ENCODE measurements at places on chromosomes 7 and 10. TPM values are rescaled to one million over a fixed set of nuclear protein-coding genes. Genes with fewer than 3 reads are reported as not detected.
A peak's percentile ranks its signal among the peaks of the same experiment; 100 is the strongest.

DNA sequence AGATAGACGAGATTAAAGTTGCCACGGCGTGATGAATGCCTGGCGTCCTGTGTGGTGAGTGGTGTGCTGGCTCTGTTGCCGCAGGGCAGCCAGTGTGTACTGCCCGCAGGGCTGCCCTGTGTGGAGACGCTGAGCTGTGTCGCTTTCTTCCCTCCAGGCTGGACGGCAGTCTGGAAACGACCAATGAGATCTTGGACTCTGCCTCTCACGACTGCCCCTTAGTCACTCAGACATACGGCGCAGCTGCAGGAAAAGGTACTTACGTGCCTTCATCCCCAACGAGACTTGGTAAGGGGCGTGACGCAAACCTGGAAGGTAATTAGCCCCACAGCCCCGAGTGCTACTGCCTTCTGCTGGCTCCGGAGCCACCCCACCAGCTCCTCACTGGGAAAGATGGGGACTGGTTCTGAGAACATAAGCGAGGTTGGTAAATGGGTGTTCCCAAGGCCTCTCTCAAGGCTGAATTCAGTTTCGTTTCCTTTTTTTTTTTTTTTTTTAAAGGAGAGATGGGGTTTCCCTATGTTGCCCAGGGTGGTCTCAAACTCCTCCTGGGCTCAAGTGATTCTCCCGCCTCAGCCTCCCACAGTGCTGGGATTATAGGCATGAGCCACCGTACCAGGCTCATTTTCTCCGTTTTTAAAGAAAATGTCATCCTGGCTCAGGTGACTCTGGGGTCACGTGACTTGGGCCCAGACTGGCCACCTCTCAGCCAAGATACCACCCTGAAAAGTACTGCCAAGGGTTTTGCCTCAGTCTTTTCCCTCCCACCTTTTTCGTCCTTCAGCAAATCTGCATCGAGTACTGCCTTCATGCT is 39.6 kb downstream of the WIPI2 start:
- peaks cover 8% of the 10 kb centered on the region for H3K4me1 ChIP-seq
- no peak for DNase-seq
- no peaks in the 10 kb centered on the region for H3K27me3 ChIP-seq
- no peak overlapping the region for H3K27ac ChIP-seq
- no peak overlapping the region for H3K4me3 ChIP-seq
- H3K36me3 ChIP-seq = no peaks in the 10 kb centered on the region

- DNase-seq = peak; percentile 49
- no peak overlapping the region for H3K4me3 ChIP-seq
- H3K4me1 ChIP-seq = peaks cover 8% of the 10 kb centered on the region
- no peaks in the 10 kb centered on the region for H3K36me3 ChIP-seq
- H3K27me3 ChIP-seq = no peaks in the 10 kb centered on the region
Measured at GRCh38 chr7:70457883-70458680, 673.9 kb upstream of the GALNT17 start.

Gene PAPOLB
- not detected for total RNA-seq

- DNase-seq = no peak
- H3K27ac ChIP-seq = no peak overlapping the region
- H3K4me3 ChIP-seq = no peak overlapping the region
- no peaks in the 10 kb centered on the region for H3K36me3 ChIP-seq
Measured at GRCh38 chr10:78552261-78552811, 516.4 kb upstream of the ZMIZ1 start.

- no peak for DNase-seq
- no peaks in the 10 kb centered on the region for H3K4me1 ChIP-seq
- no peak overlapping the region for H3K4me3 ChIP-seq
- H3K27me3 ChIP-seq = no peaks in the 10 kb centered on the region
- H3K36me3 ChIP-seq = no peaks in the 10 kb centered on the region
Measured at GRCh38 chr10:72765051-72765745, 73.3 kb downstream of the MCU start.

- no peaks in the 10 kb centered on the region for H3K27me3 ChIP-seq
- no peaks in the 10 kb centered on the region for H3K4me1 ChIP-seq
- no peak for DNase-seq
- H3K27ac ChIP-seq = no peak overlapping the region
Measured at GRCh38 chr7:108073305-108074070, 56.7 kb downstream of the LAMB4 start.

Gene MLXIPL
- total RNA-seq = 0.87 TPM

Gene ZPBP
- not detected for total RNA-seq

DNA sequence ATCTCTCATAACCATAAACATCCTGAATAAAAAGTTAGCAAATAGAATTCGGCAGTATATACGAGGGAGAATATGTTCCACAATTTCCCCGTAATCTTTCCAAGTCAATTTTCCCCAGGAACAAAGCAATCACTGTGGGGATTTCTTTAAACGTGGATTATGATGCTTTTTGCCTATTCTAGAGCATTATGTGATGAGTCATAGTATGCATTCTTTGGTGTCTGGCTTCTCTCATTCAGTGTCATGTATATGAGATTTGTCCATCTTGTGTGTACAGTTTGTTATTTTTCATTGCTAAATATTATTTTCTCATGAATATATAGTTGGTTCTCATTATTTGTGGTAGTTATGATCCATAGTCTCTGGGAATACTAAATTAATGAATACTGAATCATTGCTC is 9.9 kb upstream of the OR9A4 start:
- H3K4me1 ChIP-seq = no peaks in the 10 kb centered on the region
- no peaks in the 10 kb centered on the region for H3K36me3 ChIP-seq
- H3K4me3 ChIP-seq = no peak overlapping the region
- no peaks in the 10 kb centered on the region for H3K27me3 ChIP-seq

- H3K36me3 ChIP-seq = peaks cover 4% of the 10 kb centered on the region
- no peak for DNase-seq
- no peak overlapping the region for H3K27ac ChIP-seq
- H3K4me1 ChIP-seq = no peaks in the 10 kb centered on the region
Measured at GRCh38 chr7:74230446-74231231, 20.8 kb downstream of the LAT2 start.

GRCh38 chr7:5693529-5693928 is 87.9 kb downstream of the RNF216 start:
- H3K27ac ChIP-seq = no peak overlapping the region
- peaks cover 8% of the 10 kb centered on the region for H3K4me1 ChIP-seq
- DNase-seq = no peak
- H3K27me3 ChIP-seq = no peaks in the 10 kb centered on the region
- no peaks in the 10 kb centered on the region for H3K36me3 ChIP-seq

Gene ACADSB
- 15.0 TPM for total RNA-seq

- no peak overlapping the region for H3K4me3 ChIP-seq
- DNase-seq = no peak
- no peaks in the 10 kb centered on the region for H3K36me3 ChIP-seq
- H3K27ac ChIP-seq = no peak overlapping the region
Measured at GRCh38 chr10:60293581-60294175, 96.0 kb downstream of the ANK3 start.

Gene INMT
- total RNA-seq = 5.0 TPM

Gene TMEM229A
- 0.06 TPM for total RNA-seq

Gene CEP55
- 57.7 TPM for total RNA-seq

- DNase-seq = no peak
- H3K27ac ChIP-seq = no peak overlapping the region
- H3K4me3 ChIP-seq = no peak overlapping the region
- no peaks in the 10 kb centered on the region for H3K27me3 ChIP-seq
Measured at GRCh38 chr7:96822824-96823223, 113.2 kb upstream of the SEM1 start.

GRCh38 chr10:132117636-132118190 is 52.0 kb downstream of the JAKMIP3 start:
- no peak overlapping the region for H3K27ac ChIP-seq
- H3K4me1 ChIP-seq = peaks cover 4% of the 10 kb centered on the region
- no peak overlapping the region for H3K4me3 ChIP-seq
- no peak for DNase-seq
- no peaks in the 10 kb centered on the region for H3K36me3 ChIP-seq

Gene PDK4
- total RNA-seq = not detected

DNA sequence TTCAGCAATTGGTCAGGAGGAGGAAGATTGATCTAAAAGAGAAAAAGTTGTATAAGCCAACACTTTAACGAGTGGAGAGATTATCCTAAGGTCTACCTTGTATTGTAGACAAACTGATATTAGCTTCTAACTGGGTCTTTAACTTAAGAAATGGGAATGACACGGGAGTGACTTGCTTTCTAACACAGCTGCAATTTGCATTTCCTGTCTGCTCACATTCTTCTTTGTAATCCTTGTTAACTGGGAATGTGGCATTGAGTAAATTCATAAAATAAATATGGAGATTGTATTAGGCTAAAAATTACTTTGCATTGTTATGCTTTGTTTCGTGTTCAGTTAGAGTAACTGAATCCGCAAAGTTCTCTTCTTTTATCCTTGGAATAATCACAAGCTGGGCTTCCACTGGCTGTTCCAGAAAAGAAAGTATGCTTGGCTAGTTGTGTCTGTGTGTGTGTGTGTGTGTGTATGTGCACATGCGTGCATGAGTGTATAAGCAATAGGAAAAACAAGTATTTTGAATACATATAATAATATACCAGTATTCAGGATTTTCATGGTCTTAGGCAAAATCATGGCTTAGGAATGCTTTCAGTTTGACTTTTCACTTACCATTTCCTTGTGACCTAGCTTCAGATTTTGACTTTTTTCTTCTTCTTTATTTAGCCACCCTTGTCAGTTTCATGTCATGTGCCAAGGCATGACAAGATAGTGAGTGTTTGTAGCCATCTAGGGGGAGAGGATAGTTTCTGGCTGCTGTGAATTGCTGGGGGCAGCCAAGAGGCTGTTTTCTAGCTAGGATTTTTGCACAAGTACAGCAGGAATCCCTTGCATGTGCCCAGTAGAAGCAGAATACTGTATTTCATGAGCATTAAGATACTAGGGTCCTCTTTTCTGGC is 54.5 kb upstream of the FZD8 start:
- no peak overlapping the region for H3K4me3 ChIP-seq
- H3K27ac ChIP-seq = no peak overlapping the region
- H3K4me1 ChIP-seq = peaks cover 36% of the 10 kb centered on the region

GRCh38 chr7:107638594-107638993 is 22.0 kb upstream of the SLC26A4 start:
- no peaks in the 10 kb centered on the region for H3K27me3 ChIP-seq
- H3K36me3 ChIP-seq = no peaks in the 10 kb centered on the region
- H3K4me1 ChIP-seq = no peaks in the 10 kb centered on the region
- H3K27ac ChIP-seq = no peak overlapping the region
- no peak for DNase-seq

All from neural progenitor cell (in vitro differentiated cells).